ENCODE measurements at places on chromosomes 6 and 20. TPM values are rescaled to one million over a fixed set of nuclear protein-coding genes. Genes with fewer than 3 reads are reported as not detected.

Gene THBD
- 1.3 TPM for total RNA-seq

Gene TGM2
- total RNA-seq: 1.9 TPM

Gene TMEM151B
- under 0.01 TPM for total RNA-seq

Gene CEP162
- total RNA-seq: 1.6 TPM

GRCh38 chr20:20017844-20018185 lies 653 bp downstream of the NAA20 start:
- DNase-seq: peak; percentile 23

DNA sequence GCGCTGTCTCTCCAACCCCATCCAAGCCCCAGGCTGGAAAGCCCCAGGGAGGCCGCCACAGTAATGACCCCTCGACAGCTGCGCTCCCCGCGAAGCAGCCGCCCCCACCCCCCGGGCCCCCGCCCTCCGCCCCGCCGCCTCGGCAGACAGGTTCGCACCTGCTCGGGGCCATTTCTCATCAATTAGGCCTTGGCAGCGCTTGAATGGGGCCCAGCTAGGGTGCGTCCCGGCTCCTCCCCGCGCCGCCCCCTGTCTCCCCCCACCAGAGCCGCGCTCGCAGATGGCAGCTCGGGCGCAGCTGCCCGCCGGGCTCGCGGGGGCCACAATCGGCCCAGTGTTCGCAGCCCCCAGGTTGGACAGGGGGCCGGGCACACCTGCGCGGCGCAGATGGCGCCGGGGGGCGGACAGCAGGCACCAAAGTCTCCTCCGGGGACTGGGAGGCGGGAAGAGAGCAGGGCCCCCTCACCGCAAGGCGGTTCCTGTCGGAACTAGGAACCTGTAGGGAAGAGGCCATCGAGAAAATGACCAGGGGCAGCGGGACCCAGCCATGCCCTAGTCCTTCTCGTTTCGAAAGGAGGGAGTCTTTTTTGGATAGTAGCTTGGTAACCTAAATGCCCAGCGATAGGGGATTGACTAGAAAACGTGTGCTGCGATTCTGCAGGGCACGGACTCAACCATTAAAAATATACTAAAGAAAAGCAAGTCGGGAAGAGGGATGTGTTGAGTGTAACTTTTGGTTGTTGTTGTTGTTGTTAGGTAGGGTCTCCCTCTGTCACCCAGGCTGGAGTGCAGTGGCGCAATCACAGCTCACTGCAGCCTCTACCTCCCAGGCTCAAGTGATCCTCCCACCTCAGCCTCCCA lies 83.2 kb upstream of the EYA2 start:
- no peak for DNase-seq

DNA sequence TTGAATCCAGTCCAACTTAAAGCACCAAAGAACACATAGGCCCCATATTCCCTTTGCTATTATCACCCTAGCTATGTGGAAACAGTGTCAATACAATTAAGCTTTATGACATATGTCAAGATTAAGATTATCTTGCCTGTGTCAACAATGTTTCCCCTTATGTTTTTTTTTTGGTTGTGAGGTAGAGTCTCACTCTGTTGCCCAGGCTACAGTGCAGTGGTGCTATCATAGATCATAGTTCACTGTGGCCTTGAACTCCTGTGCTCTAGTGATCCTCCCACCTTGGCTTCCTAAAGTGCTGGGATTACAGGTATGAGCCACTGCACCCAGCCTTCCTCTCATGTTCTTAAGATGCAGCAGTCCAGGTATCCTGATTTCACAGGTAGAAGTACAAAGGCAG lies 17.8 kb downstream of the AFG1L start:
- no peak for DNase-seq

Gene JAG1
- 5.4 TPM for total RNA-seq

DNA sequence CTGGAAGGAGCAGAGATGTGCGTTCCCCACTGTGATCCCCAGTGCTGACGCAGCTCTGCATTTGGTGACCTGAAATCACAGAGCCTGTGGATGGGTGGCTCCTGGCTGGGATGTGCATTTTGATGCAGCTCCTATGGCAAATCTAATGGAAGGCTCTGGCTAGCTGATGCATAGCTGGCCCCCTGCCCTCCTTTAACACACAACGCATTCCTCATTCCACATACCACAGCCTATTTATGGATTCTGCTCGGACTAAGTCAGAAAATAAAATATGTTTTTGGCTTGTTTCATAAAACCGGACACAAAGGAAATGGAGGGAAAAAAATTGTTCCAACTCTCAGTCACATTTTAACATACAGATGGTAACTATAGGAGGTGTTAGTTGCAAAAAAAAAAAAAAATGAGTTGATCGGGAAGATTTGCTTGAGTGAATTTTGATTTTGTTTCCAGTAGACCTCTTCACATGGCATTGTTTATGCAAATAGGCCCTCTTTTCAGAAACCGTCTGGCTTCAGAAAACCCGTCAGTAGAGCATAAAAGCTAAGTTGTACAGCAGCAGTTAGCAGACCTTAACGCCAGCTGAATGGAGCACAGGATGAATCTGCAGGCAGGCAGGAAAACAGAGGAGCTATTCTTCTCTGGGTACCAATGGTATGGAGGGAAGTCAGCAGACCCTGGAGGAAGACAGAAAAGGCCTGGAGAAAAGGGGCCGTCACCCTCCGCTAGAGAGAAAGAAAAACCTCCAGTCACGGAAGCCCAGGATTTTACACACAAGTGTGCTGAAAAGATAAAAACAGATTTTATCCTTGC lies 215.4 kb downstream of the HDGFL1 start:
- DNase-seq: no peak

GRCh38 chr6:15183979-15184378 lies 61.9 kb upstream of the JARID2 start:
- DNase-seq: no peak

GRCh38 chr6:35302604-35303241 lies 5.1 kb downstream of the DEF6 start:
- DNase-seq: peak; percentile 76

DNA sequence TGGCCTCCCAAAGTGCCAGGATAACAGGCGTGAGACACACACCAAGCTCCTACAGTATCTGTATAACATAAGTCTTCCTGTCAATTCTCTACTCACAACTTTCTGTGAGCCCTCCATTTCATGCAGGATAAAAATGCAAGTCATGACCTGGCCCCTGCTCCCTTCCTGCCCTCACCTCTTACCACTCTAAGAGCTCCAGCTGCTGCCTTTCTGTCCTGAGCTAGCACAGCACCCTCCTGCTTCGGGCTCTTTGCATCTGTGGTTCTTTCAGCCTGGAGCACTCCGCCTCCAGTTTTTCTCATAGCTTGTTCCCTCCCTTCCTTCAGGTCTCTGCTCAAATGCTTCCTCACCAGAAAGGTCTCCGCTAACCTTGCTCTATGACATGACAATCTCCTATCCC lies 23.7 kb upstream of the TRPC4AP start:
- DNase-seq: peak; percentile 39

Gene ZNFX1
- total RNA-seq: 25.3 TPM

DNA sequence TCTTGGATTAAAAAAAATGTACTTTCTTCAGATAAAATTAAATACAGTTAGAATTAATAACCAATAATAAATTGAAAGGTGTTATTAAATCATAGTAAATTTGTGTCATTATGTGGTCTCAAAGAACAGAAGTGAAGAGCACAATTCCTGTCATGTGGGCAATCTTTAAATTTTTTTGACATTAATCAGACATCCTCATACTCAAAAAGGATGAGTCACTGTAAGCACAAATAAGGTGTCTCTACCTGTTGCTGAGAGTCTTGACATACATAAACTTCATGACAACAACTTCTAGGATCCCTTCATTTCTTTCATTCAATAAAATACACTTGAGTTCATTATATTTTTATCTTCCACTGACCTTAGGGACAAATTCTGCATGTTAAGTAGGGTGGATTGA lies 76.1 kb downstream of the SLC22A3 start:
- DNase-seq: no peak

DNA sequence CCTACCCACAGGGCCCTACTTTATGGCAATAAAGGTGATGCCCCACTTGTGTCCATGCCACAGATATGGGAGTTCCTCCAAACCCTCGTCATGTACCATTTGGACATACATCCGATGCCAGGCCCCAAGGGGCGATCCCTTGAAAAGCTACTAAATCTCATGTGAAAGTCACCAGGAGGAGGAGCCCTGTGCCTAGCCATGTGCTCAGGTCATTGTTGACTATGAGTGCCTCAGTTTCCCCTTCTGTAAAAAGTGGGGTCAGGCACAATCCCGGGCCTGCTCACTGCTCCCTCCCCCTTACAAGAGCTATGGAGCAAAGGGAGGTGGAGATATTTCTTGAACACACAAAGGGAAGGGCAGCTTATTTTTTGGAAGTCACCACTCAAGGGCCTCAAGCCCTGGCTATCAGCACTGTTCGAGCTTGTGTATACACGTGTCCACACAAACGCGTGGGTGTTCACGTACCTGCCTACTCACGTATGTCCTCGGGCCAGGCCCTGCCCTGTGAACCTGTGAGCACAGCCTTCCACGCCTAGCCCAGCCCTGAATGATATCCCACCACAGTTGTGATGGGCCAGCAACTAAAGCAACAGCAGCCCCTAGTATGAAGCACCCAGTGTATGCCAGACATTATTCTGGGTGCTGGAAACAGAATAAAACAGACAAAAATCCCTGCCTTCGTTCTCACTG lies 1.9 kb downstream of the ACTL10 start:
- no peak for DNase-seq

Gene IP6K3
- not detected for total RNA-seq

Gene PNPLA1
- total RNA-seq: 0.27 TPM

DNA sequence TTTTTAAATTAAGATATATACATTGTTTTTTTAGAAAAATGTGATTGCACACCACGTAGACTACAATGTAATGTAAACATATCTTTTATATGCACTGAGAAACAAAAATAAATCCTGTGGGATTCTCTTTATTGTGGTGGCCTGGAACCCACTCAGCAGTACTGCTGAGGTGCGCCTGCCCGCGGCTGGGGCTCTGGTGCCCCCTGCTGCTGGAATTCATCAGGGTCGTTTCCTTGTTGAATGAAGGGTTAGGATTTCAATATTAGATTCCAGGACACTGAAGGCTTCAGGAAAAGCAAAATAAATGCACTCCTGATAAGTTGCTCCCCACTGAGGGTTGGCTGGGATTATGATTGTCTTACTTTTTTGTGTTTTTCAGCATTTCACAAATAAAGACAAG lies 175.8 kb upstream of the GGTLC1 start:
- DNase-seq: no peak

Gene SOBP
- total RNA-seq: under 0.01 TPM

- no peak for DNase-seq
Observed at GRCh38 chr6:31771992-31772358, 5.2 kb downstream of the VWA7 start.

- peak; percentile 68 for DNase-seq
Observed at GRCh38 chr6:11854408-11855165, 76.0 kb upstream of the ADTRP start.

- no peak for DNase-seq
Observed at GRCh38 chr6:153591159-153591558, 447.9 kb upstream of the OPRM1 start.

DNA sequence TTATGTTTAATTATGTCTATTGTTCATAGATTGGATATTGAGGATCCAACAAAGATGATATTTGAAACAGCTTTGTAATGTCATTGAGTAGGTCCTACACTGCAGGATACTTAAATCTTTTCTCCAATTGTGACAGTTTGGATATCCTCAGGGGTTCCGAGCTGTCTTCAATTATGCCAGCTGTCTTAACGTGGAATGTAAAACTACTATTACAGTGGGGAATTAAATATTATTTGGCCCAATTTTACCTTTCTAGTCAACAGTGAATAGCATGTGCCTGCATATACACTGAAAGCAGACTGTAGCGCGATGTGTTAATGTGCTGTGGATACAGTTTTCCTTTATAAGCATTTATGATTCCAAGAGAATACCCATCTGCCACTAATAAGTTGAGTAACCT lies 156.9 kb downstream of the GRIK2 start:
- no peak for DNase-seq

DNA sequence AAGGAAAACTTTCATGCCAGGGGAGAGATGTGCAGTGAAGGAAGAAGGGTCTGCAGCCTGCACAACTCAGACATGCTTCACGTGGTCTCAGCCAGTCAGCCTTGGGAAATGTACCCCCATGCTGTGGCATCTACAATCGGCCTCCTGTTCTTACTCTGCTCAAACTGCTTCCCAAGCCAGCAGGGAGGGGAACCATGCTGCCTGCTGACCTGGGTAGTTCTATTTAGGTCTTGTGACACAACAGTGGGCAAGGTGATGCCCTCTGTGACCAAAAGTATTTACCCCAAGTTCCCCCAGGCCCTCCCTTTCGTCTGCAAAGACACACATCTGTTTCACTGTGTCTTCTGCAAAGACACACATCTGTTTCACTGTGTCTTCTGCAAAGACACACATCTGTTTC lies 106.9 kb downstream of the SLC23A2 start:
- DNase-seq: no peak

DNA sequence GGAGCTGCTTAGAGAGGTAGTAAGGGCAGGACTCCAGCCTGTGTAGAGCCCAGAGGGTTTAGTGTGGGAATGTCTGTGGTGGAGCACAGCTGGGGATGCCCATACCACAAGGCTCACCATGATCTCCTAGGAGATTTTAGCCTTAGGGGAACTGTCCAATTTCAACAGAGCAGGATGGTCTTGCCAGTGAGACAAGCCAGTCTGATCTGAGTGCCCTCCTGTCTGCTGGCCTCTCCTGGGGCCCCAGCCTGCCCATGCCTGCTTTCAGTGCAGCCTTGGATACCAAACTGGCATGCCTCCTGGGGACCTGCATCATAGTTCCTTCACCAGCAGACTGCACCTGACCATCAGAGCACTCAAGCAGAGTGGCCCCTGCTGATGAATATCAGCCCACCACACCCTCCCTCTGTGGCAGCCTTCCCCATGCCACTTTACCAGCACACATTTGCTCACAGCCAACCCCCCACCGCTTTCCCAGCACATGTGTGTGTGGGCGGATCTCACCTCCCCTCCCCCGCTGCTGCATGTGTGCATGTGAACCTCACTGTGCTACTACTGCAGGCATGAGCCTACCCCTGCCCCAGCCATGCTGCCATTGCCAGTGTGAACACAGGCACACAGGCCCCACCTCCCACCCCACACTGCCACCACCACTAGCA lies 7.9 kb upstream of the TREM1 start:
- no peak for DNase-seq

GRCh38 chr6:131998255-131998982 lies 47.2 kb upstream of the CCN2 start:
- no peak for DNase-seq

GRCh38 chr6:45813943-45814342 lies 201.7 kb downstream of the CLIC5 start:
- DNase-seq: no peak

- no peak for DNase-seq
Observed at GRCh38 chr20:34701405-34702085, 2.6 kb upstream of the TP53INP2 start.

- DNase-seq: no peak
Observed at GRCh38 chr6:31576897-31577578, 1.7 kb downstream of the TNF start.

Gene NRN1
- not detected for total RNA-seq

- DNase-seq: no peak
Observed at GRCh38 chr6:139457476-139457875, 83.0 kb upstream of the CITED2 start.

Gene PHF1
- 22.9 TPM for total RNA-seq

GRCh38 chr20:36098364-36098763 lies 56.2 kb upstream of the EPB41L1 start:
- no peak for DNase-seq

GRCh38 chr6:169626169-169626568 lies 75.7 kb downstream of the WDR27 start:
- no peak for DNase-seq

Gene ILRUN
- total RNA-seq: 36.9 TPM

- DNase-seq: no peak
Observed at GRCh38 chr6:114339706-114340105, 3.1 kb downstream of the HS3ST5 start.

Measured in hematopoietic multipotent progenitor cell (in vitro differentiated cells).